ENCODE measurements at places on chromosomes 4 and X. TPM values are rescaled to one million over a fixed set of nuclear protein-coding genes. Genes with fewer than 3 reads are reported as not detected.

The GATA1 gene
- 0.40 TPM for polyA plus RNA-seq

The FABP2 gene
- polyA plus RNA-seq, result 1.1 TPM

GRCh38 chr4:177964061-177964460 is 521.8 kb upstream of the AGA start:
- no peak for DNase-seq

The C4orf46 gene
- polyA plus RNA-seq, result 22.3 TPM

DNA sequence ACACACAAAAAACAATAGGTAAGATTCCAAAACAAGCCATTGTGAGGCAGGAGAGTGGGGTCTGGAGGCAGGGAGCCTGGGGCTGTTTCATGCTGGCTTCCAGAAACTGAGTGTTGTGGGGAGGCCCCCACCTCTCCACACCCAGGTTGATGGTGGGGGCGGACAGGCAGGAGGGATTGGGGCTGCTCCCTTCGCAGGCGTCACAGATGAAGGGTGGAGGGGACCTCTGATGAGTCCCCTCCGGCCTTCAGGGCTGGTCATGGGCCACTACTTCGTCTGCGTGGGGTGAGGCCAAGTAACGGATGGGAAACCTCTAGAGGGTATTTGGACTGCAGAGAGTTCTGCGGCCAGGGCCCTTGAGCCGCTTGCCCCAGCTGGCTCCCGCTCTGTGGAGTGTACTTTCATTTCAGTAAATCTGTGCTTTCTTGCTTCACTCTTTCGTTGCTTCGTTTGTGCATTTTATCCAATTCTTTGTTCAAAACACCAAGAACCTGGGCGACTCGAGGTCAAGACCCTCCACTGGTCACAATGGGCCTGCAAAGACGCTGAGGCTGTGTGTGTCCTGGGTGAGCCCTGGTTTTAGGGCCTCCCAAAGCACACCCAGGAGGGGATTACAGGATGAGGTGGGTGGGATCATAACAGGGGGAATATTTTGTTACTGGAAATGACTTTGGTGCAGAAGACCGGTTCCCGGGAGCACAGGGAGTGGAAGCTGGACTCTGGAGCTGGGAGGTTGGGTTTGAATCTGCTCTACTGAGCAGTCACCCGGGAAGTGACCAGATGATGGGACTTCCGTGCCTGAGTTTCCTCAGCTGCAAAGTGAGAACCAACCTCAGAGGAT is 83.7 kb upstream of the ADRA2C start:
- DNase-seq, result no peak
